ENCODE measurements at places on chromosomes 12 and 14.

DNA sequence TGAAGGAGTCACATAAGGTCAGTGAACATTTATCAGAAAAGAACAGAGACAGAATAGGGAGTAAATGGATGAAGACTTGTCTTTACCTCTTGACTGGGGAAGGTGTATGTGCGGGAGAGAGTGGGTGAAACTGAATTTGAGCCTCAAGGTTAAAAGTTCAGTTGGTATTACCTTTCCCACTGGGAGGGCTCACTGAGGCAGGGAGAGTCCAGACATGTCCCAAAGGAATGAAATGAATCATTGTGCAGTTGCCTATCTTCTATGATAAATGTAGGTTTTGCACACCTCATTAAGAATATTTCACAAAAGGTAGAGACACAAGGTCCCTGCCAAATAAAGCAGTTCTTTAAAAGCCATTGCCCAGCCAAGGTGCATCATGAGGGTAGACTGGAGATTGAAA is 105.2 kb downstream of the KCNA5 start:
- no peak for DNase-seq

- DNase-seq, result no peak
Measured at GRCh38 chr12:52350021-52350620, 17.2 kb downstream of the KRT85 start.

GRCh38 chr12:9707864-9708808 is 24.8 kb downstream of the CLECL1 start:
- peak; percentile 82 for DNase-seq

DNA sequence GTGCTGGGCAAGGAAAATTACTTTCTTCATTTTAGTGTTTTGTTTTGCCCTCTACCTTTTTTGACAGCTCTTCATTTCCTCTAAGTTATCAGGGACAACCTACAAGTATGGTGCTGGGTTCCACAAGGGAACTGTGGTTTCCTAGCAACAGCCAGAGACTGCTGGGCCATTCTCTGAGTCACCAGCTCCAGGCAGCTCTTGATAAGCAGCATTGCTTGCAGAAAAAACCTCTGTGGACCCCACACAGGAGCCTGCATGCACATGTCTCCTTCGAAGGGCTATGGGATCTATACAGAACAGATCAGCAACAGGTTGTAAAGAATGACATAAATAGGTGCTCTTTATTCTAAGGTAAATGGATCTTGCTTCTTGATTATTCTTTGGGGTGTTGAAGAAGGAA is 81.0 kb upstream of the CCDC196 start:
- no peak for DNase-seq

GRCh38 chr14:99055816-99056215 is 216.2 kb downstream of the BCL11B start:
- peak; percentile 60 for DNase-seq

DNA sequence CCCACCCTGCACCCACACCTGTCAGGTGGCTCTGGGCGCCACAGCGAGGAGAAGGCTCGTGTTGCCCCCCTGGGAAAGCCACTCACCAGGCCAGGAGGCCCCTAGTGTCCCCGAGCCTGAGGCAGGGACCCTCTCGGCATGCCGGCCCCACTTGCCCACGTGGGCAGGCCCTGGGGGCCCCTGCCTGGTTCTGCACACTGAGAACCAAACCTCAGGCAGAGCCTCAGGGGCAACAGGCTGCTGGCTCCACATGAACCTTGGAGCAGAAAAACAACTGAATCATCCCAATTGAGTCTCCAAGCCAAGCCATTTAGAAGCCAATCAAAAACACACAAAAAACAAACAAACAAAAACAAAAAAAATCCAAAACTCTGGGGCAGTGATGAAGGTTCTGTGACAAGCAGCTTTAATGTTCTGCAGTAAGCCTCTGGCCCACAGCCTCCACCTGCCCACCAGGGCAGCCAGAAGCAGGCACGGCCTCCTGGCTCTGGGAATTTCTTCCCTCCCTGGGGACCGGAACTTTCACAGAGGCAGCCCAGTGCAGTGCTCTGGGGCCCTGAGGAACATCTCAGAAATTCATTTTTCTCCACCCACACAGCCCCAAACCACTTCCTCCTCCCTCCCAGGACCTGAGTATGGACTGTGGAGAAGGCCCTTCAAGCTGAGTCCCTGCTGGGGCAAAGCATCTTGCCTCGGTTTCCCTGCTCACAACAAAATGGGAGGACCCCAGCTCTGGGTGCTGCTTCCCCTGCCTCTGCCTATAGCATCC is 90.2 kb downstream of the CHGA start:
- DNase-seq, result no peak

- DNase-seq, result no peak
Measured at GRCh38 chr12:2363836-2364609, 311.2 kb downstream of the CACNA1C start.

GRCh38 chr14:40292664-40293063 is 860.4 kb upstream of the FBXO33 start:
- DNase-seq, result no peak
